ENCODE measurements at places on chromosomes 6 and 20. TPM values are rescaled to one million over a fixed set of nuclear protein-coding genes. Genes with fewer than 3 reads are reported as not detected.

The TINAG gene
- total RNA-seq: not detected

The SLC4A11 gene
- total RNA-seq: 2.8 TPM

The MEP1A gene
- not detected for total RNA-seq

The MEI4 gene
- not detected for total RNA-seq

The VWA7 gene
- 1.6 TPM for total RNA-seq

The SAMD5 gene
- not detected for total RNA-seq

The TGM3 gene
- not detected for total RNA-seq

The HDGFL1 gene
- total RNA-seq: not detected

The ACTR5 gene
- total RNA-seq: 7.1 TPM

The ERMARD gene
- total RNA-seq: 26.6 TPM

The LAMA4 gene
- total RNA-seq: not detected

The OPRL1 gene
- 0.63 TPM for total RNA-seq

The KIF16B gene
- 3.5 TPM for total RNA-seq

The CALHM6 gene
- total RNA-seq: 11.3 TPM

The MMP24 gene
- not detected for total RNA-seq

The OR2H2 gene
- total RNA-seq: not detected

The NKAIN4 gene
- total RNA-seq: not detected

The ECT2L gene
- total RNA-seq: not detected

The DDO gene
- total RNA-seq: not detected

The LIN28B gene
- not detected for total RNA-seq

The RPS6KA2 gene
- total RNA-seq: 5.8 TPM

The DUSP15 gene
- total RNA-seq: not detected

The HCK gene
- total RNA-seq: not detected

The GSTA1 gene
- total RNA-seq: not detected

The EBF4 gene
- 1.1 TPM for total RNA-seq

The CPNE5 gene
- 0.69 TPM for total RNA-seq

The GABBR1 gene
- total RNA-seq: 10.8 TPM

The WFDC10B gene
- total RNA-seq: not detected

The FRS3 gene
- total RNA-seq: 3.2 TPM

The ARFGEF3 gene
- total RNA-seq: 1.8 TPM

The BPI gene
- total RNA-seq: not detected

The SLC35D3 gene
- total RNA-seq: not detected

The ACTL10 gene
- 2.4 TPM for total RNA-seq

The CCM2L gene
- total RNA-seq: not detected

The CAP2 gene
- not detected for total RNA-seq

The PRDM13 gene
- total RNA-seq: not detected

The SIRPD gene
- not detected for total RNA-seq

The COL12A1 gene
- not detected for total RNA-seq

The OOEP gene
- total RNA-seq: not detected

The HTR1E gene
- not detected for total RNA-seq

The RCAN2 gene
- not detected for total RNA-seq

The NOTCH4 gene
- 1.3 TPM for total RNA-seq

The RBM38 gene
- total RNA-seq: 116 TPM

The SCUBE3 gene
- total RNA-seq: not detected

The MPIG6B gene
- 0.65 TPM for total RNA-seq

The SCGN gene
- total RNA-seq: not detected

The BMP5 gene
- not detected for total RNA-seq

The SLC22A2 gene
- not detected for total RNA-seq

The SYNGAP1 gene
- total RNA-seq: 57.9 TPM

The PSORS1C1 gene
- total RNA-seq: not detected

The PAX1 gene
- not detected for total RNA-seq

The SPATS1 gene
- total RNA-seq: not detected

Data from activated CD8-positive, alpha-beta T cell treated with anti-CD3 and anti-CD28 coated beads for 36 hours (primary cell).